GM04504 (cell line): ENCODE measurements at places on chromosomes 7 and 10.
A peak's percentile ranks its signal among the peaks of the same experiment; 100 is the strongest.

- no peak for DNase-seq
Observed at GRCh38 chr7:48251766-48252165, 80.5 kb downstream of the ABCA13 start.

- DNase-seq = no peak
Observed at GRCh38 chr7:128099204-128099671, 68.0 kb upstream of the LRRC4 start.

GRCh38 chr10:77196614-77197013 is 441.0 kb downstream of the KCNMA1 start:
- no peak for DNase-seq

DNA sequence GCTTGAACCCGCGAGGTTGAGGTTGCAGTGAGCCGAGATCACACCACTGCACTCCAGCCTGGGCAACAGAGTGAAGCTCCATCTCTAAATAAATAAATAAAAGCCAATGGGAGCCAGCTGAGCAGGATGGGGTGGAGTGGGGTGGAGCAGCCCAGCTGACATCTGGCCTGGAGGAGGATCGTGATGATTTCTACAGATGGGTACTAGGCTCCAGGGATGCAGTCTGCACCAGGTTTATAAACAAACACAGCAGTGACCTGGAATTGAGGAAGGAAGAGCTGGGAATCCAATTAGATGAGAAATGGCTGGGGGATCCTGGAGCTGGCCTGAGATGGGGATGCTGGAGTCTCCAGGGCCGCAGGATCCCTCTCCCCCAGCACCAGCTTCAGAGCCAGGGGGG is 7.3 kb upstream of the GRIFIN start:
- no peak for DNase-seq

- DNase-seq = peak; percentile 46
Observed at GRCh38 chr7:45236666-45237065, 79.1 kb downstream of the RAMP3 start.

DNA sequence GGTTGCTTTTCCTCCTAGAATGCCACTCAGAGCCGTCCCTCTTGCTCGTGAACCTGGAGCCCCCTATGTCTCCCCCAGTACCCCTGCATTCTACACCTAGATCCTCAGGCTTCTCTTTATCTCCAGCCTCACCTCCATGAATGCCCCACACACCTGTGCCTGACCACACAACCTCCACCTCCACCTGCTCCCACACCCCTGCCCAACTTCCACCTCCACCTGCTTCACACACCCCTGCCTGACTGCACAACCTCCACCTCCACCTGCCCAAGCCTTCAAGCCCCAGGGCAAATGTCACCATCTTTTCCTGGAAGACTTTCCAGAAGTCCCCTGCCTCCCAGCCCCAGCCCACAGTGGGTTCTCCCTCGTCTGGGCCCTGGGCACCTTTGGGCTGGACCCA is 6.9 kb upstream of the LFNG start:
- DNase-seq = no peak

DNA sequence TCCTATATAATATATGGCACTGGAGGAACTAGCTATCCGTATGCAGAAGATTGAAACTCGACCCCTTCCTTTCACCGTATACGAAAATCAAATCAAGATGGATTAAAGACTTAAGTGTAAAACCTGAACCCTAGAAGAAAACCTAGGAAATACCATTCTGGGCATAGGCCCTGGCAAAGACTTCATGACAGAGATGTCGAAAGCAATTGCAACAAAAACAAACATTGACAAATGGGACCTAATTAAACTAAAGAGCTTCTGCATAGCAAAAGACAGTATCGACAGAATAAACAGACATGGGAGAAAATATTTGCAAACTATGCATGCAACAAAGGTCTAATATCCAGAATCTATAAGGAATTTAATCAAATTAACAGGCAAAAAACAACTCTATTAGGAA is 61.4 kb upstream of the HDAC9 start:
- no peak for DNase-seq

DNA sequence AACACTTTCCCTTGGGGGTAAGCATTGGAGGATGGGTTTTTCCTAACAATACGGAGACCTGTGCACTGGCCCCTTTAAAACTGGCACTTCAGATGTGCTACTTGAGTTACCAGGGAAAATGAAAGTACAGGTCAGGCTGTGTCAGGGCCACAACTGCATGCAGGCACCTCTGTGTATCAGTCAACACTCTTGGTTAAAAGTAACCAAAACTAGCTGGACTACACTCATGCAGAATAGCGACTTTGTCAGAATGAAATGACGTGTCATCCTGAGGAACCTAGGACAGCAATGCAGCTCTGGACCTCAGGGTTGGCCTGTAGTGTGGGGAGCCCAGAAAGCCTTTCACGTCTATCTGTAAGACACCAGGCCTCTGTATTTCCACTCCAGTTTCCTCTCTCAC is 33.8 kb upstream of the SMKR1 start:
- no peak for DNase-seq

DNA sequence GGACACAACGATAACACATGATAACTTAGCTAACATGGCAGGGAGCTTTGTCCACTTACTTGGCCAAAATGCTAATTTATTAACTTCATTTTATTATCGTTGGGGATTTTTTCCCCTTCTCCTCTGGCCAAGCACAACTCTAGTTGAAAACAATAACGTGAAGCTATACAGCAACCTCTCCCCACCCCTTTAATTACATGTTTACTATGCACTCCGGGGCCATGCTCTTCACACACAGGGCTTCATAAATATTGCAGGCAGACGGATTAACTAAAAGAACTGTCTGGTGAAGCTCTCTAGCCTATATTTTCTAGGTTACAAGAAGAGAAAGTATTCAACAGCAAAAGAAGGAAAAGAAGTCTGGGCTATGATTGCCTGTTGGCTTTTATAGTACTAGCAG is 51.7 kb downstream of the XRCC2 start:
- DNase-seq = no peak

- DNase-seq = no peak
Observed at GRCh38 chr10:97921581-97922021, 72.0 kb downstream of the GOLGA7B start.

DNA sequence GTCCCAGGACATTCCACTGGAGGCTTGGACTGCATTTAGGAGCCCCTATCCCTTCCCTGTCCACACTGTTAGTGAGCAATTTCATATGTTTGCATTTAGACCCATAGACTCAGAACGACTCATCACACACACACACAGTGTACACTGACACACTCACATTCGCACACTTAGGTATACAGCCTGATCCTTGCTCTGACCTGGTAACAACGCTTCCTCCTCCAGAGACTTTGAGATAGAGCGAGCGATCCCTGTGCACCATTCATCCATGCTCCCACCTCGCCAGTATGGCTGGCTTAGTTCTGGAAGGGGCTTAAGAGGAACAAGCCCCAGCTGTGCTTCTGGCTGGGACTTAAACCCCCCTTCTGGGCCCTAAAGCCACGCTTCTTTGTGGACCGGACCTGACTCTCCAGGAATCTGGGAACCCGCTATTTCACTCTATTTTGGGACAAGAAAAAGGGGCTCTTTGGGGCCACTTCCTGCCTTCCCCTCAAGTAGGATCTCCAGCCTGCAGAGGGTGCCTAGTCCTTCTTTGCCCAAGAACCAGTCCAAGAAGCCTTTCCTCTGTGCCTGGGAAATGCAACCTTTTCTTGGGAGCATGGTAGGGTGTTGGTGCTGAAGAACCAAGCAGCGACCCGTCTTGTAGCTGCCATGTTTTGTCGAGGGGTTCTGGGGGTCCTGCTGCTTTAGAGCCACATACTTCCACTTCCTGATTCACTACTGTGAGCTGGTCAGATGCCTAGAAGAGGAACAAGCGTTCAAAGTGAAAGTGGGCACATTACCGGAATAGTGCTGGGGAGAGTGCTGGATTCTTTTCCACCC is 1.1 kb upstream of the HOXA13 start:
- DNase-seq = no peak

DNA sequence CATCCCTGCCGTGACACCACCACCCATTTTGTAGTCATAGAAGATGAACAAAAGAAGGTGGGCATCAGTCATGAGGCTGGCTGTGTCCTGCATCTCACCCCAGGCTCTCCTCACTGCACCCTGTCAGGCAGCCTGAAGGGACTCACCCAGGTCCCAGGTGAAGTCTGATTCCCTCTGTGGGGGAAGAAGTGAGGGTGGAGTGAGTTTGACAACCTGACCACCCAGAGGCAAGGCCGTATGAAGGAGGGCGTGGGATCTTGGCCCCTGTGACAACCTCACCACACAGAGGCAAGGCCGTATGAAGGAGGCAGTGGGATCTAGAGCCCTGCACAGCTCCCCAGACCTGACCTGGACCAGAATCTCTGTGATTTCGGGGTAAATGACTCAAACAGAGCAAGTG is 152.5 kb downstream of the DIP2C start:
- DNase-seq = no peak

- no peak for DNase-seq
Observed at GRCh38 chr10:17877121-17877520, 68.0 kb downstream of the MRC1 start.

DNA sequence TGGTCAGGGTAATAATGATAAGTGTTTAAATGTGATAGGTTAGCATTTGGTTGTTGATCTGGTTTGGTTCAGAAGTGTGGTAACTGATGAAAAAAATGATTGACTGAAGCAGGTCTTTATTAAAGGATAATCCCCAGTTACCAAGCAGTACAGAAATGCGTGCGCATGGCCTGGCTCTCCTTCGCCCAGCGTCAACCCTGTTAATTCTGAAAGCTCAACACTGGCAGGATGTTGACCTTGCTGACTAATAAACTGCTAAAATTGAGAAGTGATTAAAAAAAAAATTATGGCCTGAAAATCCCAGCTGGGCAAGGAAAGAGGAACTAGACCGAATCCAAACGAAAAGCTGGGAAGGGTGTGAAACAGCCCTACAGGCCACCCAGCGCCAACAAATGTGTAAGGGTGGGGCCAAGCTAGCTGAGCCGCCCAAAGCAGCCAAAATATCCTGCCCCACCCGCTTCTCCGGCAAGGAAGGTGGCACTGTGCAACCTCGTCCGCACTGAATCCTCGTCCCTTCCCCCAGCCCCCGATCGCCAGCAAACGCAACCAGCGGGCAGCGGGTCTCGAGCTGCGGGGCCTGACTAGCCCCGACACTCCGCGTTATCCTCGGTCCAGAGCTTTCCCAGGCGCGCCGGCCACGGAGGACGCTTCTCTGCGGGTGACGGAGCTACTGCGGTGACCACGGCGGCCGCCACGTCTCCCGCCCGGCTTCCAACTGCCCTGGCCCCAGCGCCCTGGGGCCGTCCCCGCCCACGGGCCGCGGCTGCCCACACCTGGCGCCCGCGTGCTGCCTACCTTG is 561 bp downstream of the SHTN1 start:
- DNase-seq = peak; percentile 11

GRCh38 chr7:35623381-35623780 is 71.6 kb downstream of the HERPUD2 start:
- DNase-seq = no peak

DNA sequence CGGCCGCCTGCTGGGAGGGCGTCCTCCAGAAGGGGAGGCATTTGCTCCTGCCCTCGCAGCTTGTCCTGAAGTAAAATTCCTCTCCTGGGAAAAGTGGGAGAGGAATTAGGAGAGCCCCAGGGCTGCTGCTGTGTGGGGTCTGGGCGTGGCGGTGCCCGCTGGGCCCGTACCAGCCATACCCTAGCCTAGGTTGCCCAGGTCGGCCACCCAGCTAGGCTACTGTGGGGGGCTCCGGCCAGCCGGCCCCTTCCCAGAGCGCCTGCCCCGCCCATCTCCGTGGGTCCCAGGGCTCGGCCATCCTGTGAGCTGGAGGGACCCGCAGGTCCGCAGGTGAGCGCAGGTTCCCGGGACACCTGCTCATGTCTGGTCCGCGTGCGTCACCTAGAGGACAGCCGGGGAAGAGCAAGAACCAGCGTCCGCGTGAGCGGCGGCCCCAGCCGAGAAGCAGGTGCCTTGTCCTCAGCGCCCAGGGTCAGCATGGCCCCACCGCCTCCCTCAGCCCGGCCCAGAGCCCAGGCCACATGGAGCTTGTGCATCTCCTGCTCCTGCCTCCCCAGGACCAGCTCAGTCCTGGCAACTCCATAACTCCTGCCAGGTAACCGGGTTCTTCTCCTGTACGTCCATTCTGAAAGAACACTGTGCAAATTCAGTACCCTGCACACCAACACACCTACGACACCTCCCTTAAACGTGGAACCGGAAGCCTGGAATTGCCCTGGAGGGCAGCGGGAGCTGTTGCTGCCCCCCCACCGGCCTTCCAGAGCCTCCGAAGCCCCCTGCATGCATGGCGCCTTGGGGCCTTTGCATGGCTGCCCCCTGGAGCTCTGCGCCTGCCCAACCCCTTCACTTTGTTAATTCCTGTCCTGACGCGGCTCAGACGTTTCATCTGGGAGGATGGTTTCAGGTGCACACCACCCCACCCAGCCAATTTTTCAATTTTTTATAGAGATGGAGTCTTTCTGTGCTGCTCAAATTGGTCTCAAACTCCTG is 22.8 kb upstream of the FOXL3 start:
- no peak for DNase-seq

GRCh38 chr7:50446542-50446960 is 3.6 kb downstream of the FIGNL1 start:
- peak; percentile 33 for DNase-seq

DNA sequence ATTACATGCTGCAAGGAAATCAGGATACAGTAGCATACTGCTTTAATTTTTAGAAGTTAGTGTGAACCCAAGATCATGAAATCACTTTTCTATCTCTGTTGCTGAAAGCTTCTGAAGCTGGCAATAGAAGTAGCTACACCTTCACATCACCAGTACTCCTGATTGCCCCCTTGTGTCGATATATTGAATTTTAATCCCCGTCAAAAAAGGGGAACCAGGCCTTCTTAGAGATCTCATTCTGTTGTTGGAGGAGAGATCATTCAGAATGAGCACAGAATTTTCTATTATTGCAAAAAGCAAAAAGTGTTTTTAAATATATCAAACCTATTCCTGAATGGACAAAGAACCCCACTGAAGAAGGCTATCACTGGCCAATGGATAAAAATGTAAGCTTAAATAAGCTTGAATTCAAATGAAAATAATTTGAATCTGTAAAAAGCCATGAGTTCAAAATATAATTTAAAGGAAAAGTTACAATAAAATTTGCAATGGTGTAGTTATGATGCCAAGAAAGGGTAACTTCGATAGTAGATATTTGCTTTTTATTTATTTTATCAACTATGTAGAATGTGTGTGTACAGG is 39.7 kb upstream of the TEX47 start:
- no peak for DNase-seq

DNA sequence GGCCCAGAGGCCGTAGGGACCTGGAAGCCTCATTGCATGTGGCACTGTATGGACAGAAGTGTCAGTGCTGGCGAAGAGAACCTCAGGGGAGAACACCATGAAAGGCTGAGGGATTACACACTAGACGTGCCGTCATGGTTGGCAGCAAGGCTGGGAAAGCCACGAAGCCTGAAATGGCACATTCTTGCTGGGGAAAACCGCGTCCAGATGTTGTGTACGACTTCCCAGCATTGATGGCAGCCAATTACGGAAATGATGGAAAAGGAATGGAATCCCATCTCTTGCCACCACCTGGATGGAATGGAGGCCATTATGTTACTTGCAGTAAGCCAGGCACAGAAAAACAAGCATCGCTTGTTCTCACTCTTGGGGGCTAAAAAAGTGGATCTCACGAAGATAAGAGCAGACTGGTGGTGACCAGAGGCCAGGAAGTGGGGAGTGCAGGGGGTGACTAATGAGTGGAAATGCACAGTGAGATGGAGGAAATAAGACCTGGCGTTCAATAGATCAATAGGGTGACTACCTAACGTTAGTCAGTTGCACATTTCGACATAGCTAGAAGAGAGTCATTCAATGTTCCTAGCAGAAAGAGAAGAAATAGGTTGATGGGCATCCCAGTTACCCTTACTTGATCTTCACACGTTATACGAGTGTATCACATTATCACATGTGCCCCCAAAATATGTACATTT is 14.6 kb upstream of the PWWP2B start:
- DNase-seq = peak; percentile 89
